ENCODE measurements at places on chromosomes 7 and 10.
A peak's percentile ranks its signal among the peaks of the same experiment; 100 is the strongest.

GRCh38 chr10:30984563-30985328, 46.9 kb downstream of the ZNF438 start:
- no peak for DNase-seq

GRCh38 chr10:31625566-31625965, 303.1 kb downstream of the ARHGAP12 start:
- no peak for DNase-seq

DNA sequence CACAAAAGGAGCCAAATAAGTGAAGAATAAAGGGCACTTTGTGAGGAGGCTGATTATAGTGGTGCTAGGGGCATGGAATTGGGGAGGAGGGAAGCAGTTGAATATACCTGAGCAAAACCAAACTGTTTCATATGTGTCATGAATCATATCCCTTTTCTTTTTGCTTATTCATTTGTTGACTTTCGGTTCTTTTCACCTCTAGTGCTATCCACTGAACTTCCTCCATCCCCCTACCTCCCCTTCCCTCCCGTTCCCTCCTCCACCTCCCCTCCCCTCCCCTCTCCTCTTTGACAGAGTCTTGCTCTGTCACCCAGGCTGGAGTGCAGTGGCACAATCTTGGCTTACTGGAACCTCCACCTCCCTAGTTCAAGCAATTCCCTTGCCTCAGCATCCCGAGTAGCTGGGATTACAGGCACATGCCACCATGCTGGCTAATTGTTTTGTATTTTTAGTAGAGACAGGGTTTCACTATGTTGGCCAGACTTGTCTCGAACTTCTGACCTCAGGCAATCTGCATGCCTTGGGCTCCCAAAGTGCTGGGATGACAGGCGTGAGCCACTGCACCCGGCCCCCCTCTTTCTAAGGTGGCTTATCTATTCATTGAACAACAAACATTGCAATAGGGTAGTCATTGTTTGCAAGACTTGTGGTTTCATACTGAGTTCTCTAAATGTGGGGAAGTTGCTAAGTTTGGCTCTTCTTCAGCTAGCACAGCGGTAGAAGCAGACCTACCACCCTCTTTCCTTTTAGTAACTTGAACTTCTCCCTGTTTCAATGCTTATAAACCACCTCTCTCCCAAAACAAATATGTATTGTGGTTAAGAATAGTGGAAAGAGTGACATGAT, 150.4 kb upstream of the PRPS1L1 start:
- DNase-seq, result peak; percentile 82

GRCh38 chr10:72298592-72299519, 25.1 kb downstream of the DDIT4 start:
- DNase-seq, result no peak

DNA sequence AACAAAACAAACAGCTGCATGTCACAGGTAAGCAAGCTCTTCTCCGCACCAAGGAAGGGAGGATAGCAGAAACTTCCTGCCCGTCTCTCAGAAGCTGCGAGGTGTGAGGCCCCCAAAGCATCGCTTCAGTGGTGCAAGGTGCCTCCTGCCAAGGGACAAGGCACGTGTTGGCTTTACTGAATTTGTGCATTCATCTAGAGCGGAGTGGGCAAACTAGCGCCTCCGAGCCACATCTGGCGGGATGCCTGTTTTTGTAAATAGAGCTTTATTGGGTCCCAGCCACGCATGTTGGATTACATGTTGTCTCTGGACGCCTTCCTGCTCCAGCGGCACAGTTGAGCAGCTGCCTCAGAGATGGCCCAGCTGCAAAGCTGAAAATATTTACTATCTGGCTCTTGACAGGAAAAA, 27.7 kb downstream of the PHYH start:
- DNase-seq, result no peak

- DNase-seq, result peak; percentile 47
These were observed 743 bp downstream of the ADAP1 start for GRCh38 chr7:953547-954327.

DNA sequence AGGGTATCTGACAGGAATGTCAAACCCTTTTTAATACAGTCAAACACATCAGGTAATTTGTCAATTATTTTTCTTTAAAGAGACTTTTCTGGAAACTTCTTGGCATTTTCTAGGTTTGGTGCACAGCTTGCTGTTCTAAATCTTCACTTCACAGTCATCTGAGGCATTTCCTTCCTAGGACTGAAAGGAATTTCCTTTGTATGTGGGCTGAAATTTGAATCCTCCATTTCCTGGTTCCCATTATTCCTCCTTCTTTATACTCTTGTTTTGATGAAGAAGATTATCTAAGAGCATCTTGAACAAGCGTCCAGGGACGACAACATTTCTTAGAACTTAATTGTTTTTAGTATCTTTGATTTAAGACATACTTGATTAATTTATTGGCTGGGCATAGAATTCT, 24.9 kb downstream of the CALD1 start:
- no peak for DNase-seq

- no peak for DNase-seq
These were observed 83.1 kb upstream of the STEAP1B start for GRCh38 chr7:22582863-22583622.

DNA sequence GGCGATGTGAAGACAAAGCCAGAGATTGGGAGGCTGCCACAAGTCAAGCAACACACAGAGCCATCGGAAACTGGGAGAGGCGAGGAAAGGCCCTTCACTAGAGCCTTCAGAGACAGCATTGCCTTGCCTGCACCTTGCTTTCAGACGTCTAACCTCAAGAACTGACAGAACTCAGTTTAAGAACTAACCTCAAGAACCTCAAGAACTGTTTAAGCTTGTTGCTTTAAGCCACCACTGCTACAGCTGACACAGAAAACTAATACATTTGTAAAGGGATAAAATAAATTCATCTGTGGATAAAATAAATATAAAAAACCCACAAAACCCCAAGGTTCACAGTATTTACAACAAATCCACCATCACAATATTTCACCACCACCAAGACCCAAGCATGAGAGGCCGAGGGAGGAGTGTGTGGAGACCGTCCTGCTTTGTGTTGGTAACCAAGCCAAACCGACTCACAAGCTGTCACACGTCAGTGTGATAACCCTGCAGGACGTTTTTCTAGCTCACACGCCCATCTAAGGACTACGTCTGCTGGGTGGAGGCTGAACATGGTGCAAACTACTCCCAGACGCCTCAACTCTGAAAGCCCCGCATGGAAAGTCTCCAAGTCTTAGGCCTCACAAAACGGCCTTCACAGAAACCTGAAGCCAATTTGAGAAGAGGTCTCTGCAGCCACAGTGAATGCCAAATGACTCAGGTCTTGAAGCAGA, 116.8 kb downstream of the ABLIM1 start:
- DNase-seq, result no peak

DNA sequence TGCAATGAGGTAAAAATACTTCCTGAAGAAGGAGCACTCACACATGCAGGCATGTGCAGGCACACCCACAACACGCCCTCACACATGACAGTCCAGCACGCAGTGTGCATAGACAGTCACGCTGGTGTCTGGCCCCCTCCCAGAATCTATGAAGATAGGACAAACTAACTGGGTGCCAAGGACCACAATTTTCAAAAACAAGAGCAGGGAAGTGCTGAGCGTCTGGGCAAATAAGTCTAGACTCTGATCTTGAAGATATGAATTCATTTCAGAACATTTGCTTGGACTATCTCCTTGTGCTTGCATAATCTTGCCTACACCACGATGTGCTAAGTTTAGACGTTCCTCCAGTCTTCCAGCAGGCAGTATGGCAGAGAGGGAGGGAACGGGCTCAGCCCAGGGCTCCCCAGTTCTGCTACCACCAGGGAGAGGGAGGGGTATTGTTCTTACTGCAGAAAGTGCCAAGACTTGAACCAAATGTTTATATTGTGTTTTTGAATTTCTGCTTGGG, 276.5 kb upstream of the KLF6 start:
- DNase-seq, result no peak

DNA sequence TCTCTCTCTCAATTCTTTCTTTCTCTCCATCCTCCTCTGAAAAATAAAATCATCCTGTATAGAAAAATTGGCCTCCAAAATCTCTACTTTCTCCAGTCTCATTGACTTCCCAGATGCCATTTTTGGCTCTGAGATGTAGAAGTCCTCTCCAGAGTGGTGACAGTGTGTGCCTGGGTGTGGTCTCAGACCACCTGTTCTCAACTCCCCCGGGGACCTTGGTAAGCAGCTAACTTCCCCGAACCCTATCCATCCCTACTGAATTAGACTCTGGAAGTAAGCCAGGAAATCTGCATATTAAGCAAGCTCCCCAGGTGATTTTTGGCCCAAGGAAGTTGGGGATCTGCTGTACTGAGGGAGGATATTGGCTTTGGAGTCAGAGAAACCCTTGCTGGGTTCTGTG, 120.5 kb downstream of the WDR11 start:
- no peak for DNase-seq

DNA sequence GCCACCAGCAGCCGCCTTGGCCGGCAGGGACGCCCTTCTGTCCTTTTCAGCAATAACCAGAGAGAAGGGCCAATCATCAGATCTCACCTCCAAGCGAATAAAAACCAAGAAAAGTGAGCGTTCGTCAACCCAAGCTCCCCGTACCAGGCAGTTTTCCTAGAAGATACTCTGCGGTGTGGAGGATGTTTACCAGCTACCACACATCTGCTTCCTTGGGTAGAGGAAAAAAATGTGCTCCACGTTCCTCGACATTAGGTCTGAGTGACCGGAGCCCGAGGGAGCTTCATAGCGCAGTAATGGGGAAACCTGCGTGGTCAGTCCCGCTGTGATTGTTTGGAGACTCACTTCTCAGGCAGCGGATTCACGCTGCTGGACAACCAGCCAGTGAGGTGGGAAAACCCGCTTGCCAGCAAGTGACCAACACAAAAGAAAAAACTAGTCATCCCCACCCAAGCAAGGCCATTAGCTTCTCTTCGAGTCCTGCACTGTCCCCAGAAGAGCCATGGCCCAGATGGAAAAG, 73.0 kb downstream of the ZRANB1 start:
- DNase-seq, result no peak

DNA sequence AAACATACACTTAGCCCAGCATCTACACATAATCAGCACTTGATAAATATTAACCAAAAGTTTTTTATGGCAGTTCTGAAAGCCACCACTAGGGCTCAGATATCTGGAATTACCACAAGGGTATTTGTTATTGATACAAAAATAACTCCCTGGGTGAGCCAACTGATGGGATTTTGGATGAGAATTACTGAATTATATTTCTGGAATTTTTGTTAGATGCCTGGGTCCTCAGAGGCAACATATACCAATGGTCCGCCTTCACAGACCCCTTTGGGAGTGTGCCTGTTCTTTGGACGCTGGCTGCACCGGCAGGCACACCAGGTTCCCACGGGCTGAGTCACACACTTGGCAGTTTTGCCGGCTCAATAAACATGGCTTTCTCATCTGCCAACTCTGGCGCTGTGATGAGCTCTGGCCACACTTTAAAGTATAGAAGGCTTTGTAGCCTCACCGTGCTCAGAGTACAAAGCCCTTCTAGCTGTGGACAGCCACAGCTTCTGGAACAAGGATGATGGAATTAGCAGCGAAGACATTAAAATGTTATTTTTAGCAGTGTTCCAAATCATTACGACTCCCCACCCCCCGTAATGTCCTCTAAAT, 24.5 kb upstream of the EEPD1 start:
- DNase-seq, result peak; percentile 24

- no peak for DNase-seq
These were observed 667.7 kb downstream of the SUGCT start for GRCh38 chr7:40802497-40802896.

DNA sequence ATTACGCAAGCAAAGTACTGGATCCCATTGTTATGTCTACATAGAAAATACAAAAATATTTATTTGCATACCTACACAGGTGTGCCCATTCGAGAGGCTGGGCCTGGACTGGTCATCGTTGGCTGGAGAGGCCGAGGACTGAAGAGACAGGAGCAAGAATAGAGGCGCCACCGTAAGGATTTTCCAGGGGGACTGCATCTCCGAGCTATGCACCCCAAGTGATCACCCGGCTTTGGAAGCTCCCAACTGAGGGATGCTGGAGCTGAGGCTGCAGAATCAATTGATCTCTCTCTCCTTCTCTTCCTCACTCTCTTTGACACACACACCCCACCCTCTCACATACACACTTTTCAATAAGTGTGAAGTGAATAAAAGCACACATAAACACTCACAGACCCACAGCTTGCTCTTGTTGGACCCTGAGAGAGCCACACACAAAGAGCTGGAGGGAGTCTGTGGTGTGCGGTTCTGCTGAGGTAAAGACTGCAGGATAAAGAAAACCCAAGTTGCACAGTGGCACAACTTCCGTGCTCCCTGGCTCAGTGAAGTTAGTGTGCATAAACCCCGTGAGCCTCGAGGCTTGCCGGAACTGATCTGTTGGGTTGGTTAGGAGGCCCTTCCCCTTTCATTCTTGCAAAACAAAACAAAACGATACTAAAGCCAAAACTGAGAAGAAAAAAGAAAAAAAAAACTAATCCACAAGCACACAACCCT, at the start of gene AOAH:
Gene AOAH, minus strand, starts transcription at position 544 of the 714 bp plus-strand sequence. Its CDS starts 346 bp downstream, at position 198.
- peak; percentile 79 for DNase-seq

- DNase-seq, result no peak
These were observed 57.9 kb upstream of the TMEM72 start for GRCh38 chr10:44853148-44853734.

GRCh38 chr10:116385311-116385710, 42.3 kb upstream of the PNLIPRP3 start:
- no peak for DNase-seq

- DNase-seq, result peak; percentile 49
These were observed 21.2 kb downstream of the CYP17A1 start for GRCh38 chr10:102815790-102816549.

GRCh38 chr10:58048936-58049335, 218.8 kb downstream of the IPMK start:
- no peak for DNase-seq

GRCh38 chr7:46162609-46163008, 241.5 kb upstream of the IGFBP3 start:
- no peak for DNase-seq

- DNase-seq, result no peak
These were observed 7.1 kb downstream of the PI4K2A start for GRCh38 chr10:97647556-97647955.

GRCh38 chr10:62379394-62379793, 5.2 kb downstream of the ZNF365 start:
- no peak for DNase-seq

DNA sequence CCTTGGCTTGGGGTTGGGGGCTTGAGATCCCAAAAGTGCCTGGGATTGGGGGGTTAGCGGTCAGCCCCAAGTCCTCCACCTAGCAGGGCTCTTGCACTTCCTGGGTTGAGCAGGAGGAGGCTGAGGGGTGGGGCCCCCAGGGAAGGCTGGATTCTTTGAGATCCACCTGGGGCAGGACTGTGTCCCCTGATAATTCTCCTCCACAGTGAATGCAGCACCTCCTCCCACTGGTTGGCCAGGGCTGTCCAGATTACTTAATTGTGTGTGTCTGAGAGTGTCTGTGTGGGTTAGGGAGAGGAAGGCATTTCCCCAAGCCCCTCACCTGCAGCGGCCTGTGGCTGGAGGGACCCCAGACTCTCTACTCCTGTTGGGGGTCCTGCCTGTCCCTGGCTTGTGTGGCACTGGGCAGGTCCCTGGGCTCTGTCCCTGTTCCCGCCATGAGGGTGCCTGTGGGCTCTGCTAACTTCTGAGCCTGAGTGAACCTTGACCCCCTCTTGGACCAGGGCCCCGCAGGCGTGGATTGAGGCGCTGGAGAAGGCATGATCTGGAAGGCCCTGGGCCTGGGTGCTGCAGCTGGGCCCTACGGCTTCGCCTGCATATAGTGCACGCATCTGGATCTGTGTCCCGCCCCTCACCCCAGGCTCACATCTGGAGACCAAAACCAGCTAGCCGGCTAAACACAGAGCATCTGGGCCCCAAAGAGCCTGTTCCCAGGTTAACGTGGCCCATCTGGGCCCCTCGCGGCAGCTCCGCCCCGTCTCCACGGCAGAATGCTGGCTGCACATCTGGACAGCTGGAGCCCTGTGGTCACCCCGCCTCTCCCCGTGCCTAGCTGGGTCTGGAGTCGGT, 10.4 kb downstream of the TMEM270 start:
- no peak for DNase-seq

Measured in KBM-7 (cell line).